ENCODE measurements at places on chromosomes 12 and 14.

DNA sequence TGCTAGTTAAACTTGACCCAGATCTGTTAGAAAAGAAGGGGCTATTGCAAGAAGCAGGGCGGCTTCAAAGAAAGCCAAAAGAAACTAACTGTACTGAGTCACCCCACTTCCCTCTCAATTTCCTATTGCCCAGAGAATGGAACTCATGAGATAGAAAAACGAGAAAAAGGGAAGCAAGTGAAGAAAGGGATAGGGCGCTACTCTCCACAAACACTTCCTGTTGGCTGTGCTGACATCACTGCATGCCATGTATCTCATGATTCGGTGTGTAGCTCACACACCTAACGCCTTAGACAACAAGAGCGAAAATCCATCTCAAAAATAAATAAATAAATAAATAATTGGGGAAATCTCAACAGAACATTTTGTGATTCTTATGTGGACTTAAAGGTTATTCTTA lies 13.0 kb upstream of the P2RX4 start:
- DNase-seq: peak; percentile 32

DNA sequence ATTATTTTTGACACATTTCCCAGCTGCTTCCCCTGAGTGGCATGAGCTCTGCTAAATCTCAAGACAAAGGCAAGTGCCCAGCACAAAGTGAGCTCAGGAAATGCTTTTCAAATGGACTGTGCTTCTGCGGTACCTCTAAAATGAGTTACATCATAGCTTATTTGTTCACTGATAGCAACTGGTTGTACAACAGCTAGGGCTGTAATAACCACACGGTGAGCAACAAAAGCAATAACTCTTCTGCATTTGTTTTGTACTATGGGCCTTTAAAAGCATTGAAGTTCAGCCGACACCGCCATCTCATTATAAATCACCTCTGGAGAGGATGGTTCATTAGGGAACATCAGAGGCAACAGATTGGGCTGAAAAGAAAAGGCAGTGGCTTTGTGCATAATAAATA lies 475.0 kb downstream of the GLT1D1 start:
- DNase-seq: no peak

DNA sequence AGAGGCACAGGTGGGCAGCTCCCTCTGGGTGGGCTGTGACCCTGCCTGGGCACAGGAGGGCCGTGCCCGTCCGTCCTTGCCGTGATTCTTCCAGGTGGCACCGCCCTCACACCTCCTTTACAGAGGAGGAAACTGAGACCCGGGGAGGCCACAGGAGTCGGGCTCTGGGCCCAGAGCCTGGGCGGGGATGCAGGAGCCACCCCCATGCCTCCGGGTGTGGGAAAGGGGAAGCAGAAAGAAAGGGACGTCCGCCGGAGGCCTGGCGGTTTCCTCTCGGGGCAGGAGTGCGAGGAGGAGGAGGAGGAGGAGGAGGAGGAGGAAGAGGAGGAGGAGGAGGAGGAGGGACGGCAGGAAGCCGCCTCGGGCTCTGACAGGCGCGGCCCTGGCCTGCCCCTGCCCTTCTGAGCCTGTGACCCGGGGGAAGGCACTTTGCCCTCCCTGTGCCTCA lies 23.0 kb downstream of the SH2B3 start:
- no peak for DNase-seq

DNA sequence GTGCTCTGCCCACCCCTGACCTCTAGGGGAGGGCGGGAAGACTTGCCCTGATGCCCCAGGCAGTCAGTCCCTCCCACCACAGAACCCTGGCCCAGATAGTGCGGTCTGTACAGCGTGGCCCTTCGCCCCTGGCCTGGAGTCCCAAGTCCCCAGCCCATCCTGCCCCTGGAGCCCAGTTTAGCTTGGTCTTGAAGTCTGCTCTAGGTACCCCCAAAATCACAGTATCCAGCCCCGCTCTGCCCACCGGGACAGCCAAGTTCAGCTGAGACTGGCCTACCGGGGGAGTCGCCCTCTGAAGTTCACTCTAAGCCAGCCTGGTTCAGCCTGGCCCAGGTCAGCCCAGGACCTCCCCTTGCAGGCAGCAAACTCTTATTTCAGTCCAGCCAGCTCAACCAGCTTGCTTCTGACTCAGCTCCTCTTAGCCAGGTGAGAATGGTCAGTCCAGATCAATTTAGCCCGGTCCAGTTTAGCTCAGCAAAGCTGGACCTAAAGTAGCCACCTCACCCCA lies 75.9 kb downstream of the TMEM121 start:
- DNase-seq: no peak

- DNase-seq: no peak
Measured at GRCh38 chr12:47899466-47899865, 5.3 kb downstream of the VDR start.

GRCh38 chr12:55746174-55746912 lies 3.4 kb downstream of the GDF11 start:
- no peak for DNase-seq

- no peak for DNase-seq
Measured at GRCh38 chr14:75714991-75715390, 53.9 kb downstream of the TTLL5 start.

DNA sequence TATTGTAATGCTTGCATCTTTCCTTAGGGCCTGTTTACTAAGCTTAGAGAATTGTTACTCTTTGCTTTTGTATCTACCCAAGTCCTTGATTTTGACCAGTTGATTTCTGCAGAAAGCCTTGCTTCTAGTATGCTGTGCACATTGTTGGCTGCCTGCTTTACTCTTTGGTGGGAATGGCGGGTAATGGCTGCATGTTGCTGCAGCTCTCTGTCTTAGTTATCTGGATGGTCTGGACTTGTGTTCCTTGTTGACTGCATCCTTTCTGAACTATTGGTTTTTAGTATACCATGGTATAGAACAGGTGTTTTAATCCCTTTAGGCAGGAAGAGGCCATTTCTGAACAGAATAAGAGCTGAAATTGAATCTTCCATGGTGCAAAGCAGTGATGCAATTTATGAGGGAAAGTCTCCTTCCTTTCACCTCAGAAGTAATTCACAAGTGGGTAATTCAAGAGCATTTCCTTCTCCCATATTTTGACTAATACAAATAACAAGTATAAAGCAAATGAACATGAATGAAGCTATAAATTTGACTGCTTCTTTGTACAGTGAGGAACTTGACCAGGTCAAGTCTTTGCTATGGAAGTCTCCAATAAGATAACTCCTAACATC lies 466.4 kb downstream of the NPAS3 start:
- no peak for DNase-seq

DNA sequence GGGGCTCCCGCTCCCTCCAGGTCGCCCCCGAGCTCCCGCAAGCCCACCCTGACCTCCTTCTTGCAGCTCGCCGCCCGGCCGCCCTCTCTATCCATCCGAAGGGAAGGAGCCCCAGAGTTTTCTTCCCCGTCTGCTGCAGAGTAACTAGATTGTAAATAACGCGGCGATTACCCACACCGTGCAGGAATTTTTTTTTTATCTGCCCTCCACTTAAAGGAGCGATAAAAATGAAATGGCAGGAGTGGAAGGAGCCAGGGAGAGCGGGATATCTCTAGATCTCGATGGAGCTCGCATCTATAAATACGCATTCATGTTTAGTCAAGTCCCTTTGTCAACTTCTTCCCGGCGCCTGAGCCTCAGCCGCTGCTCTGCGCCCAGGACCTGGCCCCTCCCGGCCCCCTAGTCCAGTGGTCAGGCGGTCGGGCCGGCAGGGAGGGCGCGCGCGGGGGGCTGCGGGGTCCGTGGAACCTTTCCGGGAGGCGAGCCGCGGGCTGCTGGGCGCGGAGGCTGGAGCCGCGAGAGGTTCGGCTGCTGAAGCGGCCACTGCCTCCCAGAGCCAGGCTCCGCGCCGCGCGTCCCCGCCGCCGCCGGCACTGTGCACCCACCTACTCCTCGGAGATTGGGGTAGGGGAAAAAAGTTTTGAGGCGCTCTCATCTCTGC lies 386.0 kb downstream of the BCAT1 start:
- no peak for DNase-seq

- no peak for DNase-seq
Measured at GRCh38 chr12:65534238-65534841, 255.9 kb downstream of the MSRB3 start.
